Germinal center (tissue), 1 donor: ENCODE measurements at places on chromosomes 12 and 14.

DNA sequence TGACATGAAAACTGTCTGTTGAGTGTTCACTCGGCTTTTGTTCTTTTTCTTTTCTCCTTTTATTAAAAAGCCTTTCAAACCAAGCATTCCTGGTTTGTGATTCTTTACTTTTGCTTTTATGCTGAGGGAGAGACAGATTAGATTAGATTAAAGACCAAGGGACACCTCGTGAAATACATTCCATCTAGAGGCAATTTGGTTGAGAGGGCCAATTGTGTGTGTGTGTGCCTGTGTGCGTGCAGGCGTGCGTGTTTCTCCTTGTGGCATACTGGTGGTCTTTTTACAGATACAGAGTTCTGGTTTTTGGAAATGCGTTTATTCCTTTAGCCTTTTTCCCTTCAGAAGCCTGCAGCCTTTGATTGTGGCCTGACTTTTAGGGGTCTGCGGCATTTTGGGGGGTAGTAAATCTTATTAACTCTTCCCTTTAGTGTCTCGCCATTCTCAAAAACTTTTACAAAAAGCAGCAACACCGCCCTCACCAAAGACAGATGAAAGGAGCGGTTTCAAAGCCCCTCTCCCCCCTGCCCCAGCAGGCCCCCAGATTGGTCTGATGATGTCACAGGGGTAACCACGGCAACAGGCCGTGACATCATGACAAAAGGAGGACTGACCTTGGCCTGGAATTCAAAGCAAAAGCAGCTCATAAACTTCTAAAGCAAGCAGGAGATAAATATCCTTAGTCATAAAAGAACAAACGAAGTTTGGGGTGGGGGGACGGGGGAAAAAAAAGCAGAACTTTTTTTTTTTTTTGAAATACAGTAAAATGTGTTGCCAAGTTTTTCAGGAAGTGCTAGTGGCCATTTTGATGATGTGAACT is 84.1 kb upstream of the TBX3 start:
- DNase-seq, result no peak

GRCh38 chr12:10163084-10163483 is 8.8 kb downstream of the OLR1 start:
- DNase-seq, result peak; percentile 23

GRCh38 chr12:117850048-117850447 is 118.7 kb downstream of the KSR2 start:
- DNase-seq, result peak; percentile 45

GRCh38 chr14:67680941-67681340 is 6.5 kb upstream of the VTI1B start:
- DNase-seq, result no peak

- DNase-seq, result no peak
Observed at GRCh38 chr12:62588916-62589315, 122.3 kb downstream of the MON2 start.

DNA sequence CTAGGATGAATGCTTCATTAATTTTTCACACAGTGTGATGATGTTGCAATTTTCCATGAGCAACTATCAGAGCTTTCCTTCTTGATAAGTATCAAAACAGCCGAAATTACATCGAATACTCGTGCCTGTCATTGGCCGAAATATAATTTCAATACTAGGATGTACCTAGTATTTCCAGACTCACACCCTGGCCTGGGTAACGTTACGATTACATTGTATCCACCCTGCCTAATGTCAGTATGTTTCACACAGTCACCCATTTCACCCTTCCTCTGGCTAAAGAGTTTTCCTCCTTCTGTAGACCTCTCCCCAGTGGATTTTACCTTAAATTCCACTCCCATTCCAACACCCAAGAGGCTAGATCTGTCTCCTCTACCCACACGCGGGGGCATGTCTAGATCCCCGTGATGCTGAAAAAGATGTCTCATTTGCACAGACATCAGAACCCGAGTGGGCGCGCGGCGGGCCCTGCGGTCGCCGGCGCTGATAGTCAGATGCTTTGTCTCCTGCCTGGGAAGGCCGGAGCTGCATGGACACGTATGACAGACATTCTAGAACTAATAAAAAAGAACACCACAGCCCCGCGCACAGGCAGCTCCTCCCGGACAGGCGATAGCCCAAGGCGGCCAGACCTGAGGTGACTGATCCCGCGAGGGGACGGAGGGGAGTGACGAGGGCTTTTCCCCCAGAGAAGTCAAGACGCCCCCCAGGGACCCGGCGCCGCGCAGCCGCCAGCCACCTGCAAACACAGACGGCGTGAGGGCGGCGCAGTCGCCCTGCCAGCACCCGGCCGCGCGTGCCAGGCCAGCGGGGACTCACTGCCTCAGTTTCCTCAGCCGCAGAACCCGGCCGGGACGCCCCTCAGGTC is 723 bp downstream of the KIF21A start:
- DNase-seq, result peak; percentile 12

- no peak for DNase-seq
Observed at GRCh38 chr14:105842105-105842504, 315.7 kb downstream of the TMEM121 start.

GRCh38 chr14:77123381-77124325 is 17.9 kb downstream of the ZDHHC22 start:
- DNase-seq, result no peak

- DNase-seq, result no peak
Observed at GRCh38 chr14:55153951-55154350, 24.9 kb downstream of the LGALS3 start.

DNA sequence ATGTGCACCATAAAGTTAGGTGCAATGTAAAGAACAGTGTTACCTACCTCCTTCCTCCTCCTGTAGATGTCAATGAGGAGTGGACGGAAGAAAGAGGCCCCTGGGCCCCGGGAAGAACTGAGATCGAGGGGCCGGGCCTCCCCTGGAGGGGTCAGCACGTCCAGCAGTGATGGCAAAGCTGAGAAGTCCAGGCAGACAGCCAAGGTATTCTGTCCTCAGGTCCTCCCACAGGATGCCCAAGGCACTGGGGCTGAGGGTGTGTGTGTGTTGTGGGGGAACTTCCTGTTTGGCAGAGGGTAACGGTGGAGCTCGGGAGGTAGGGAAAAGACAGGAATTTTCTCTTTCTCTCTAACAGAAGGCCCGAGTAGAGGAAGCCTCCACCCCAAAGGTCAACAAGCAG is 6.4 kb downstream of the ATN1 start:
- DNase-seq, result no peak

DNA sequence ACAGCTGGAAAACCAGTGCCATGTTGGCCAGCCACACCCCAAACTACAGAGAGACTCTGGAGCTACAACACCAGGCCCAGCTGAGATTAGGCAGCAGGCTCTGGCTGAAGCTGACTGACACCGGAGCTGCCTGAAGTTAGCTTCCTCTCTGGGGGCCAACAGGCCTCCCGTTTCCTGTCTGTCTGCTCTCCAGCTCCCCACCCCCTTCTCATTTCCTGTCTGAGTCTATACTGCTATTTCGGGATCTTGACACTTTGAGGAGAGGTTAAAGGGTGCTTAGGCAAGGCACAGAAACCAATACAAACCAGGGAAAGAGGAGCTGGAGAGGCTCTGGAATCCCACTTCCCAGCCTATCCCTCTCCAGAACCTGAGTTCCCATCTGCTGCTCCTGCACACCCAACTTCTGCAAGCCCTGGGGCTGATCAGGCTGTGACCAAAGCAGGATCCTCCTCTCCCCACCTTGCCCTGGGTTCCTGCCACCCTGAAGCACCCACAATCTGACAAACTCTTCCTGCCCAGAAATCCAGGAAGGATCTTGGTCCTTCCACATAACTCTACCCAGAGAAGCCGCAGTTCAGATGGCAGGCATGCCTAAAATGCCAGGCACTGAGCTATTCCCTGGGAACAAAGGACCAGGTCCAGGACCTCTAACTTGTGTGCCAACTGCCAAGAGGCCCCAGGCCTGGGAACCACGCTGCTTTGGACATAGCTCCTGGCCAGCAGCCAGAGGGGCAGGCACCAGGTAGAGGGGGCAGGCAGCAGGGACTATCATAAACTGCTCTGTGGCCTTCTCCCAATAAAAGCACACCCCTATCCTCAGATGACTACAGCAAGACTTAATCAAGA is 39.9 kb downstream of the PRPF40B start:
- DNase-seq, result peak; percentile 89

DNA sequence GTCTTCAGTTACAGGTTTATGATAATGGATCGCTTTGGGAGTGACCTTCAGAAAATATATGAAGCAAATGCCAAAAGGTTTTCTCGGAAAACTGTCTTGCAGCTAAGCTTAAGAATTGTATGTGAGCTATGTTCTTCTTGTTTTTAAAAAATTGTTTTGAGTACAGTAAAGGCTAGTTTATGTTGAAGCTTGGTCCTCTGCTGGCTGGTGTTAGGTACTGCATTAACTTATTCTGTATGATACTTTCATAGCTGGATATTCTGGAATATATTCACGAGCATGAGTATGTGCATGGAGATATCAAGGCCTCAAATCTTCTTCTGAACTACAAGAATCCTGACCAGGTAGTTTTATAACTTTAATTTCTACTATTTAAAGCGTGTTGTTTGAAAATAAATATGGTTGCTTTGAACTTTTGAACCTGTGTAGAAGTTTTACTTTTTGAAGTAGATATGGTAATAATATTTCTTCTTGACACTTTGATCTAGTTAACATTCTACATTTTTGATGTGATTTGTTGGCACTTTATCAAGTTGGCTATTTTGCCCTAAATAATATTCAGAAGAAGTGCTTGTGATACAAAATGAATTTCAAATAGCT is 55.7 kb downstream of the VRK1 start:
- peak; percentile 5 for DNase-seq

DNA sequence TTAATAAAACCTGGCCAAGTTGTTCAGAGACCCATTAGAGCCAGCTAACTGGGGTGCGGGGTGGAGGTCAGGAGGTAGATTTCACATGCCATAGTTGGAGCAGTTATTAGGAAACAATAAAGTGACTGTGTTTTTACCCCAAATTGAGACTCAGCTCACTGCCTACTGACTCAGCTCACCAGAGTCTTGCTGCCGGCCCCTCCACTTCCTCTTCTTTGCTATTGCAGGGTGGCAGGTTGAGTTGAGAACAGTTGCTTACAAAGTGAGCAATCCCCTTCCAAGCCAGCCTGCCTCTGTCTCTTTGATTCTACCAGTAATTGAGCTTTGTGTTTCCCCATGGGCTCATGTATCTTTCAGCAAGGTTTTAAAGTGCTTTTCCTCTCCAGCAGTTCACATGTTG is 12.9 kb downstream of the ST8SIA1 start:
- no peak for DNase-seq

DNA sequence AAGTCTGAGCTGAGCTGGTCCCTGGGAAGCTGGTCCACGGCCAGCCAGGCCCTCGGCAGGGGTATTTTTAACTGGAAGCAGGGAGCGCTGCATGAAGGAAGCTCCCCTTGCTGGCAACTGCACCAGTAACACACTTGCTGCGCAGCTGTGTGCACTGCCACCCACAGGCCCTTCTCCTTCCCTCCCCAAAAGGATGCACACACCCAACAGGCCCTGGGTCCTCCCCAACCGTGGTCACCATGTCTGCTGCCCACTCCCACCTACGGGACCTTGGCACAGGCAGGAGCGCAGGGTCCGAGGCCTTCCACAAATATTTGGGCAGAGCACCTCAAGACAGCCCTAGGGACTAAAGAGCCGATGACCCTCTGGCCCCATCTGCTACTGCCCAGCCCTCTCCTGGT is 157.0 kb upstream of the PRMT8 start:
- no peak for DNase-seq

DNA sequence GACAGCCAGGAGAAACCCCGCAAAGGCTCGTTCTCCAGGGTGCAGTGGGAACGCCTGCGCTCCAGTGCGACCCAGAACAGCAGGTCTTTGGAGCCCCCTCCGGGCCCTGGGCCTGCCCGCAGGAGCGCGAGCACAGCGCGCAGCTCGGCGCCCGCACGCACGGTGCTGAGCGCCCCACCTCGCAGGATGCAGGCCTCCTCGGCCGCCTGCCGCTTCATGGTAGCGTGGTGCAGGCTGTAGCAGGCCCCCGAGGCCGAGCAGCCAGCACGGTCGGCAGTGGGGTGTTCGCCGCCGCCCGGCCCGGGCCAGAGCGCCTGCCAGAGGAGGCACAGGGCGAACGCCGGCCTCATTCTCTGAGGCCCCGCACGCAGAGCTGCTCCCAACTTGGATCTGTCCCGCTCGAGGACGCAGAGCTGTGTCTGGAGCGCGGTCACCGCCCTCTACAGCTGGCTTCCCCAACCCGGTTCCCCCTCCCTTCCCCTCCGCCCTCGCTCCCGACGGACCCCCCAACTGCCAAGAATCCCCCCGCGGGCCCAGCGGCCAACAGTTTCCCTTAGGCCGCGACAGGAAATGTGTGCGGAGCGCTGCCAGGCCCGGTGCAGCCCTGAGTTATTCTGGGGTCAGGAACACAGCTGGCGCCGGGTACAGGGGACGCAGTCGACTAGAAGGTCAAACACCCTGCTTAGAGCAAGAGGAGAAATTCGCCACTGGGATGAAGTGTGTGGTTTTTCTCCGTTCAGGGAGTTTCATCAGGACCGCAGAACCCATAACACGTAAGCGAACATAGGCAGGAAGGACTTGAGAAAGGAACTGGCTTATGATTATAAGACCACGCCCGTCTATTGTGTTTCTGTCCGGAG is at the start of gene CLEC14A:
TSS of gene CLEC14A (minus strand) at position 421 of the 860 bp plus-strand sequence. CDS start at position 350, 71 bp downstream.
- DNase-seq, result peak; percentile 8

DNA sequence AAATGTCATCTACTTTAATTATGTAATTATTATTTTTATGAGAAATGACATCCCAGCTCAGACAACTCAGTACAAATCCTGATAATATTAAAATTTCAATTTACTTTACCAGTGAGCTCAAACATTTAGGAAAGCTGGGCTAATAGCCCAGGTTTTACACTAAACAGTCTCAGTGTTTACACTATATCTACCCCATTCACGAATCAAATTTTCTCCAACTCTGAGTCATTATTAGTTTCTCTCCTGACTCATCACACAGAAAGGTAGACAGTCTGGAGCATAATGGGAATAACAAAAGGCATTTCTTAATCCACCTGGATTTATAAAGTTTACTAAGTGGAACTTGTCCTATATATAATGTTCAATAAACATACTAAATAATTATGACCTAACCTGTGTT is 5.7 kb downstream of the PAWR start:
- no peak for DNase-seq

DNA sequence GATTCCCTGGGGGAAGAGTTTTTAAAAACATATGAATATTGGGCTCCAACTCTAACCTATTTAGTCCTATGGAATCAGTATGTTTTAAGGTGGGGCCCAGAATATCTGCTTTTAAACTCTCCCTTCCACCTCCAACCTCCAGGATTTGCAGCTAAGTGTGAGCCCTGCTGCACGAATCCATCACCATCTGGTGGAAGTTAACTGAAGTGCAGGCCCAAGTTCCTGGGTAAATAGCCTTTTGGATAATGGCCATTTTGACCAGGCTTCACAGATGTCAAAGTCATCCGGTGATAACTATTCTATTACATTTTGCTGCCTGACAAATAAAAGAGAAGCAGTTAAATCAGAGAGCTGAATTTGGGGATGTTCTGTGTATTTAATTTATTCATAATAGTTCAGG is 58.1 kb upstream of the RMST start:
- DNase-seq, result peak; percentile 18

- DNase-seq, result no peak
Observed at GRCh38 chr14:105411985-105412770, 7.4 kb upstream of the MTA1 start.

- no peak for DNase-seq
Observed at GRCh38 chr14:90797451-90797850, 18.8 kb downstream of the TTC7B start.

GRCh38 chr14:92637228-92637627 is 111.2 kb downstream of the LGMN start:
- no peak for DNase-seq
